ENCODE measurements at places on chromosomes 4 and X.

DNA sequence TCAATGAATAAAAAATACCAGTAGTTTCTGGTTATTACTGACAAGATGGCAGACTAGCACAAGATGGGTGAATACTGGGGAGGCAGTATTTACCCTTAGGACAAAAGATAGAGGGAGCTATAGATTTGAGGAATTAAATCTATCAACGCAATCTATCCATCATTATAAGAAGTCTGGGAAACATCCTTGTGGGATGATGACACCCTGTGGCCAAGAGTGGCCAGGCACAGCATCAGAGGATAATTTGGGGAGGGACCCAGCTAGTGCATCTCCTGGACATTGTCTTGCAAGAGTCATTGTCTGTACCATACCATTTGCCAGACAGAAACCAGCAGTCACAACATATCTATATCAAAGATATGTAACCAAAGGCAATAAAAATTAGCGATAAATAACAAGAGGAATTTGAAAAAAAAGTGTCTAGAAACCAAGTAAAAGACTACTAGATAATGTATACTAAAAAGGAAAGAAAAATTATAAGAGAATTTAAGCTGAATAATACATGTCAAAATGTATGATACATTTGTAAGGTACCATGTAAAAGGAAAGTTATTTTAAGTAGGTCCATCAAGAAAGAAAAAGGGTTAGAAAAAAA lies 22.9 kb downstream of the KCTD8 start:
- DNase-seq: peak; percentile 70

GRCh38 chrX:118392716-118393115 lies 46.8 kb downstream of the WDR44 start:
- DNase-seq: no peak

- DNase-seq: no peak
Observed at GRCh38 chr4:153452658-153453378, 13.3 kb upstream of the TMEM131L start.

DNA sequence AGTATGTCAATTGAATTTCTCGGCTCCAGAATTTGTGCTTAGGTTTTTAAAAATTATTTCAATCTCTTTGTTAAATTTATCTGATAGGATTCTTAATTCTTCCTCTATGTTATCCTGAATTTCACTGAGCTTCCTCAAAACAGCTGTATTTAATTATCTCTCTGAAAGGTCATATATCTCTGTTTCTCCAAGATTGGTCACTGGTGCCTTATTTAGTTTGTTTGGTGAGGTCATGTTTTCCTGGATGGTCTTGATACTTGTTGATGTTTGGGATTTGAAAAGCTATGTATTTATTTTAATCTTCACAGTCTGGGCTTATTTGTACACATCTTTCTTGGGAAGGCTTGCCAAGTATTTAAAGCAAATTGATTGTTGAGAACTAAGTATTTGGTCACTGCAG lies 24.7 kb upstream of the HERC3 start:
- DNase-seq: no peak

- no peak for DNase-seq
Observed at GRCh38 chrX:20347481-20347880, 80.8 kb upstream of the RPS6KA3 start.
